Coronary artery (tissue), 2 donors: ENCODE measurements at places on chromosomes 13 and 19.

DNA sequence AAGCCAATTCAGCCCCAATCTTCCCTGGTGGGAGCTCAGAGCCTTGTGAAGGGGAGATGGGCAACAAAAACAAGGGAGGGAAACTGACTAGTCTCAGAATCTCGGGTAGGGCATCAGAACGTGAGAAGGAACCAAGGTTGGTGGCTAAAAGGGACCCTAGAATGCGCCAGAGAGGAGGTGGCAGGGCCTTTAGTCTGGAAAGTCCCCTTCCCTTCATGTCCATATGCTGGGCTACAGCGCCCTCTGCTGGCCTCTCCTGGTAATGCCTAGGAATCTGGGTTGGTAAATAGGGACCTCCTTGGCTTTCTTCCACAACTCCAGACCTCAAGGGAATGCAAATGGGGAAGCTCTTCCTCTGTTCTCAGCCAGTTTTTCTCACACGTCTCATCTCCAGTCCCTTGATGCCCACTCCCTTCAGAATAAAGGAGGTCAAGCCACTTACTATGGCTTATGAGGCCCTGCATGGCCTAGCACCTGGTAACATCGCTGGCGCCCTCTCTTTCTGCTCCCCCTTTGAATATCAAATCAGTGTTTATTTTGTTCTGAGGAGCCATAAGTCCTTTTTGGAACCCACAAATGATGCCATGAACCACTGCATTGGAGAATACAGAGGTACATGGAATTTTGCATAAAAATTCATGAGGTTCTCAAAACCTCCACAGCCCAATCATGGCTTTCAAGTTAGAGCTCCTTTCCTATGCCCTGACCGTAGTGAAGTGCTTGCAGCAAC is 1.4 kb upstream of the CCDC97 start:
- peak; percentile 94 for DNase-seq

GRCh38 chr19:19110410-19111135 is 27.7 kb downstream of the TMEM161A start:
- peak; percentile 69 for DNase-seq

DNA sequence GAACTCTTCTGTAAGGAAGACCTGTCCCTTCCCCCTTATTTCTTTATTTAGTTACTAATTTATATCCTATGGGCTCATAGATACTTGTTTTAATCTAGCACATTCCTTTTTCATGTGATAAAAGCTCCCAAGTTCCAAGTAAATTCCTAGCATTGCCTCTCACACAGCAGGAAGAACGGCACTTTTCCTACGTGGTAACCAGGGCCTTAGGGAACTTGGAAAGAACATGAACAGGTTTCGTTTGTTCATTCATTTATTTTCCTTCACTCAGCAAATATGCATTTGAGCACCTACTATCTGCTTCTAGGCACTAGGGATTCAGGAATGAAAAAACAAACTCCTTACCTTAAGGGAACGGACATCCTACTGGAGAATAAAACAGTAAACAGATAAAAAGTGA is 125.1 kb downstream of the SIPA1L3 start:
- DNase-seq, result no peak

GRCh38 chr19:43310221-43310620 is 40.9 kb upstream of the PSG9 start:
- no peak for DNase-seq

GRCh38 chr19:12793290-12794195 is 2.3 kb downstream of the JUNB start:
- DNase-seq, result peak; percentile 95

DNA sequence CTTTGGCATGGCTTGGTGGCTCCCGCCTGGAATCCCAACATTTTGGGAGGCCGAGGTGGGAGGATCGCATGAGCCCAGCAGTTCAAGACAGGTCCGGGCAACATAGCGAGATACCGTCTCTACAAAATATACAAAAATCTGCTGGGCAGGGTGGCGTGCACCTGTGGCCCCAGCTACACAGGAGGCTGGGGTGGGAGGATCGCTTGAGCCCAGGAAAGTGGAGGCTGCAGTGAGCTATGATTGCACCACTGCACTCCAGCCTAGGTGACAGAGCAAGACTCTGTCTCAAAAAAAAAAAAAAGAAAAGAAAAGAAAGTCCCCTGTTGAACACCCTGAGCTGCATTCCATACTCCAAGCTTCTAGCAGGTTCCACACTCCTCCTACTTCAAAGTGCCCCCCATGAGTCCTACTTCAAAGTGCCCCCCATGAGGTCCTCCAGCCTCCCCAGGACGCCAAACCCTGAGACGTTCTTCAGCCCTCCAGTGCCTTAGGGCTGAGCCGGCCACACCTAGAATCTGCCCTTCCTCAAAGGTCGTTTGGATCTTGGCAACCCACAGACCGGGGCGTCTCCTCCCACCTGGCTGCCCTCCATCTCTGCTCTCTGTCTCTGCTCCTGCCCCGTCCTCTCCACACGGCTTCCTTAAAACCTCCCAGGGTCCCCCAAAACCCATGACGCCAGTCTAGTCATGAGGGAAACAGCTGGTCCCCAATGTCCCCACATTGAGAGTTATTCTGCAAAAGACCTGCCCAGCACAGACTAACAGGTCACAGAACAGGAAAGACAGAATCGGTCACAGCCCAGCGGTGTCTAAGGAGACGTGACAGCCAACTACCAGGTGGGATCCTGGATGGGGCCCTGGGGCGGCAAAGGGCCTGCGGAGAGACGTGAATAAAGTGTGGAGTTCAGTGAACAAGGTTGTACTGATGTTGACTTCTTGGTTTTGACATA is 4.8 kb downstream of the TJP3 start:
- no peak for DNase-seq

GRCh38 chr13:77846173-77846572 is 72.5 kb downstream of the EDNRB start:
- DNase-seq, result no peak

DNA sequence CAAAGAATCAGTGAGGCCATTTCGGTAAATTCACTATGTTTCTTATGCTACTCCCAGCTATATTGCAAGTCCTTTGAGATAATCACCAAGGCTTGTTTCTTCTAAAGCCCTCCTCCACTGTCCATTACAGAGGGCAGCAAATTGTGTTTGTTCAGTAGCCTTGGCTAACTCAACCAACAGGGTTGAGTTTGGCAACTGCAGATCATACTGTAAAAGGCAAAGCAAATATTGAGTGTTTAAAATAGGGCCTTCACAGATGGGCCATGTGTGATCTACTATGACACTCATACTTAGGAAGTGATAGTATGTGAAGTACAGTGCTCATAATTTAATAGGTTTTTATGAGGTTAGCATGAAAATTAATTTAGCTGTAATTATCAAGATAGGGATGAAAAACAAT is 171.3 kb downstream of the DACH1 start:
- DNase-seq, result no peak

GRCh38 chr19:55372316-55373081 is 2.2 kb upstream of the IL11 start:
- no peak for DNase-seq

GRCh38 chr19:50239921-50240590 is 36.6 kb downstream of the MYH14 start:
- no peak for DNase-seq

DNA sequence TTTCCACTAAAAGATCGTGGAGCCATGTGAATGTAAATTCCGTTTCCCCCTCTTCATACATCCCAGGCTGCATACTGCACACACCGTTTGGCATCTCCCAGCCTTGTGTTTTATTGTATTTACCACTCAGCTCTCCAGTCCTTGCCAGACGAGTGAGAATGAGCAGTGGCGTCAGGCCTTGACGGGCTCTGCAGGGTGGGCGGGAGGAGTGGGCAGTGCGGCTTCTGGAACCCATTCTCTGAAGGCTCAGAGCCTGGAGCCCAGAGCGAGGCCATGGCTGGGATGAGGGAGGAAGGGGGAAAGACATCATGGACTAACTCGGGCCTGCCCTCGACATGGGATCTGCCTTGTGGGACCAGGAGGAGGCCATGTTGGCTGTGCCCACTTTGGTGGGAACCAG is 25.1 kb downstream of the BICRA start:
- DNase-seq, result no peak

DNA sequence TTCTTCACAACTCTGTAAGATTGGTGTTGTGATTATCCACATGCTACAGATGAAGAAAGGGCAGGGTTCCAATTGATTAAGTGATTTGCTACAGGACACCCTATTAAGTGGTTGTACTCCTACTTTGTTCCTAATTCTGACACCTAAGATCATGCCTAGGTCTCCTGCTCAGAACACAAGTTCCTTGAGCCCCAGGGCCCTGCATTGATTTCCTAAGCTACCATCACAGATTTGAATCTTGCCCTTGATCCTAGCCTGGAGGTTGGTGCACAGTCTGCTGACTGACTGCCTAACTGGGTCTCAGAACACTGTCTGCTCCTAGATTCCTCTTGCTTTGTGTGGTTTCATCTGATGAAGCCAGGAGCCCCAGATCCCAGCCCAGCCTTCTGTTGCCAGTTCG is 19.6 kb upstream of the WDFY2 start:
- no peak for DNase-seq

GRCh38 chr19:48213959-48214358 is 41.8 kb downstream of the CARD8 start:
- no peak for DNase-seq

GRCh38 chr13:59677966-59678814 is 485.5 kb downstream of the DIAPH3 start:
- no peak for DNase-seq

GRCh38 chr19:41959056-41960053 is at the start of gene RABAC1:
Gene RABAC1 (minus strand): TSS chr19:41959321. CDS start chr19:41959292, 29 bp downstream.
- DNase-seq, result peak; percentile 88
